ENCODE measurements at places on chromosomes 7 and 10. TPM values are rescaled to one million over a fixed set of nuclear protein-coding genes. Genes with fewer than 3 reads are reported as not detected.

DNA sequence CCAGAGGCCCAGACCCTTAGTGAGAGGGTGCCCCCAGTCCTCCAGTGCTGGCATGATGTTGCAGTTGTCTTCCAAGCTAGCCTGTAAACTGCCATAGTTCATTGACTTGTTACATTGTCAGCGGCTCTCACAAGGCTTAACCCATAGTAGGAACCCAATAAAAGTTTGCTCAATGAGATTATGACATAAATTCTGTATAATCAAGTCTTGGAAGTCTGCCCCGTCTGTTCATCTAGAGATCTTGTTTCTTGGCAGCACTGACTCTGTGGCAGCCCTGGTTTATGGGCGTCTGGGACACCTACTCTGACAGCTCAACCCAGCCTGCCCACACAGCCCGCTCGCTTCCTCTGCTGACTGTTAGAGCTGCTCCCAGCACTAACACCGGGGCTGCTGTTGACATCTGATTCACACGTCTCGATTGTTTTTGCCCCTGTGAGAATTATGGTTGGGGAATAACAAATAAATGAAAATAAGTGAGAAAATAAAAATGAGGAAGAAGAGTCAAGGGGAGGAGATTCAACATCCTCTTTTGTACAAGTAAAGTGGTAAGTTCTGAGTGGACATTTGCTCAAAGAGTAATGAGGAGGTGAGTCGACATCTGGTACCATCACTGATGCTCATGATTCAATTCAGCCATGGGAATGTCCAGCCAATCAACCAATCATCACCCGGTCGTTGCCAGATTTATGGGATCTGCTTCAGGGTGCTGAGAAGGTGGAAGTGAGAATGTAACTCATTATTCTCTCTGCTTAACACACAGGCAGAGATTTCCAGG lies 160.8 kb downstream of the SPAG6 start:
- DNase-seq, result peak; percentile 34

DNA sequence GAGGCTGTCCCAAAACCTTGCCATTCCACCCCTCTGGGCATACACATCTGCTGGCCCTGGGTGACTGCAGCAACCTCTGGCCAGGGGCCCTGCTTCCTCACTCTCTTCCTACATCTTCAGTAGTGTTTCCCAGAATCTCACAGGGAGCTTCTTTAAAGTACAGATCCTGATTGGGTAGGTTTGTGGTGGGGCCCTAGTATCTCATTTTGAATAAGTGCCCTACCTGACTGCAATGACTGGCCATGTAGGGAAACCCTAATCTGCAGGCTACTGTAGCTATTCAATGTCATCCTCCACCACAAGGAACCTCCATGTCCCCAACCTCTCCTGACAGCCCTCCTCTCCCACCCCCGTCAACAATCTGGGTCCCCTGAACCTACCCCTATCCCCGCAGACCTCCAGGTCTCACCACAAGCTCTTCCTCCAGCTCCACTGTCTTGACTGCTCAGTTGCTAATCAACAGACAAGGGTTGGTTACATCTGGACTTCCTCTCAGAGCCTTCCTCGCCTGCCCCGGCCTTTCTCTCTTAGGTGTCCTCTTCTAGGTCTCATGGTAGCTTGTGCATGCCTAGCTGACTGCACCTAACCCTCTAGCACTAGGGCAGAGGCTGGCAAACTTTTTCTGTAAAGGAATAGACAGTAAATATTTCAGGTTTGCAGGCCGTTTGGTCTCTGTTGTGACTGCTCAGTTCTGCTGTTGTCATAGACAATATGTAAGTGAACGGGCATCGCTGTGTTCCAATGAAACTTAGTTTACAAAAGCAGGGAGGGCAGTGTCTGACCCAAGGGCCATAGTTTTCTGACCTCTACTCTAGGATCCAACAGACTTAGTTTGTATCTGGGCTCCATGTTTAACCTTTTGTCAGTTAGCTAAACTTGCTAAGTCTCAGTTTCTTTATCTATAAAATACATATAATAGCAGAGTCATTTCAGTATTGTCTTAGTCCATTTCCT lies 121.1 kb downstream of the AOAH start:
- no peak for DNase-seq

GRCh38 chr7:7274782-7275181 lies 92.4 kb downstream of the C1GALT1 start:
- no peak for DNase-seq

- DNase-seq, result no peak
Measured at GRCh38 chr7:32893207-32893524, 1.6 kb upstream of the KBTBD2 start.

The EN2 gene
- total RNA-seq, result not detected
